ENCODE measurements at places on chromosomes 5 and 9.

DNA sequence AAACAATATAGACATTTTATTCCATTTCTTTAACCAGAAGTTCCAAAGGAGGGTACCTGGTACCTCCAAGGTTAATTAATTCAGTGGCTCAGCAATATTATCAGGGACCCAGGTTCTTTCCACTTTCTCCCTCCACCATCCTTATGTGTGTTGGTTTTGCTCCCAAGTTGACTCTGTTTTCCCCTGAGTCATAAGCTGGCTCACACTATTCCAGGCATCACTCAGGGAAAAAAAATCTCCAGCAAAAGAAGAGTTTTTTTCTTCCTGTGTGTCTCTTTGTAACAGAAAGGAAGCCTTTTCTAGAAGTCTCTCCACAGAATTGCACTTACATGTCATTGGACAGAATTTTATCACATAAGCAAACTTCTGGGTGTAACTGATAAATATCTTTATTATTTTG, 31.2 kb upstream of the GALNT10 start:
- no peak for DNase-seq

- DNase-seq, result no peak
Observed at GRCh38 chr5:141421489-141421855, 621 bp downstream of the PCDHGA11 start.

- no peak for DNase-seq
Observed at GRCh38 chr5:89850513-89850865, 559.1 kb downstream of the CETN3 start.

- no peak for DNase-seq
Observed at GRCh38 chr5:176902102-176902814, 3.1 kb upstream of the HK3 start.

DNA sequence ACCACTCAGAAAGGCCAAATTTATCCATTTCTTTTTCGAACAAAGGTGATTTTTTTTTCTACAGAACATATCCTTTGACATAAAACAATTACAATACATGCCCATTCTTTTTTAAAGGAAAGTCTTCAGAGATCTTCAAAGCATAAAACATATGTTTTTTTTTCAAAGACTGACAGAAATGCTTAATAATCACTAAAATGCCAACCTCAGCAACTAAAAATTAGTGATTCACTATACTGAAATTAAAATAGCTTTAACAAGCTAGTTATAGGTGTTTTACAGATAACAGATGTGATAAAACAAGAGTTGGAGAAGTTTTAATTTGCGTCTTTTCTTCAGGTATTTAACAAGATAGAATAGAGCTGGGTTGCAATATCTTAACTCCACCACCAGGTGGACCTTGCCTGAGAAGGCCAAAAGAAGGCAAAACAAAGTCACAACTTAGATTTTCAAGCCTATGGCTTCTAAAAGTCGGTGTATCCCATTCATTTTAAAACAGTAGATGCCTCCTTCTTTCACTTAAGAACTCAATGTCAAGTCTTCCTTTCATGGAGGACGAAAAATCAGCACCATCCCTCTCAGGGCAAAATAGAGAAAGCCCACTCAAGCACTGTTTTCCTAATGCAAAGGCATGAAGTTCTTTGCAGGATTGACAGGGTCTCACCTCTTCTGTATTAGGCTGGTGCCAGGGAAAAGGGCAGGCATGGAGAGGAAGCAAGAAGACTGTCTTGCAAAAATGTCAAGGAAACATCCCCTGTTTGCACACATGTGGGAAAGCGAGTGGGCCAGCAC, 31.1 kb upstream of the CPLX2 start:
- no peak for DNase-seq

- DNase-seq, result no peak
Observed at GRCh38 chr5:68454766-68455165, 239.2 kb downstream of the PIK3R1 start.

GRCh38 chr9:94593459-94594345, at the start of gene FBP2:
TSS of gene FBP2 (minus strand) at chr9:94593824. CDS start at chr9:94593726, 98 bp downstream.
- DNase-seq, result no peak

DNA sequence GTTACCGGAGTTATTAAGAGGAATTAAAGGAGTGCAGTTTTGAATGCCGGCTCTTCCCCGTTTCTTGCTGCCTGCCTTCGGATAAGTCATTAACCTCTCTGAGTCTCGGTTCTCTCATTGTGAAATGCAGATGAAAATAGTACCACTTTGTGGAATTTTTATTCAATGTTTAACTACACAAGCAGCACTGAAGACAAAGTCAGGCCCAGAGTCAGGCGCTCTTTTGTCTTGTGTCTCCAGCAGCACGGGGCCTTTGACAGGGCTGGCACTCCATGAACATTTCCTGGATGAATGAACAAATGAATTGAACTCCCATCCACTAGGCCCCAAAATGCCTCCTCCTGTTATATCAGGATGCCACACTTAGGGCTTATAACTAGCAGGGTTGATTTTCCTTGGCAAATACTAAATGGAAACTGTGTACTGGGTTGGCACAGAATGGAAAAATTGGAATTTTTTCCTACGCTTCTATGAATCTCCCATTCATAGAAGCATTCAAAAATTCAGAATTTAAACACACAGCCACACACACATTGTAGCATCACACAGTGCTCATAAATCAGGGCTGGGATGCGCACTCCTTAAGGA, 332.8 kb downstream of the MLLT3 start:
- DNase-seq, result no peak

DNA sequence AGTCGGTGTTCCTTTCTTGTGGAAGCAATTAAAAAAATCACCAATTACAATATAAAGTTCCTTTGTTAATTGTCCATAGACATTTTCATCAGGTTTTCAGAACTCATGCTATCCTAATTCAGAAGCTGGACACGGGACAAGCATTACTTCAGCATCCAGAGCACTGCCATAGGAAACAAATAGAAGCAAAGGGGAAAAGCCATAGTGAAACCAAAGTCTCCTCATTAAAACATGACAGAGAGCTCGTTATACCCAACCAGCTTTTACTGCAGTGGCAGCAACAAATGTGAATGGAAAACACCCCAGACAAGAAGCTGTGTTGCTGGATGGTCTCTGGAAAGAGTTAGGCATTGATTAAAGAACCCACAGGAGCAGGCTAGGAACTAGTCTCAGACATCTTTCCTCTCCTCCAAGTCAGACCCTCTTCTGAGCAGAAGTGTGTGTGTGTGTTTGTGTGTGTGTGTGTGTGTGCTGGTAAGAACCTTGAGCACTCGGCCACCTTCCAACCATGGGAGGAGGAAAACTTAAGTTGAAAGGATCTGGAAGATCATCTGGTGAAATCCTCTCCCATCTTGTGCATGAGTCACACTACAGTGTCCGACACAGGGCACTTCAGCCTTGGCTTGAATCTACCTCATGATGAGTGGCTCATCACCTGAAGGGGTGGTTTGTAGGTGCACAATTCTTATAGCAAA, 162.6 kb upstream of the ADAMTS16 start:
- no peak for DNase-seq

GRCh38 chr5:103571730-103572129, 9.1 kb upstream of the NUDT12 start:
- no peak for DNase-seq

- no peak for DNase-seq
Observed at GRCh38 chr5:111830333-111830732, 73.3 kb upstream of the NREP start.

- DNase-seq, result no peak
Observed at GRCh38 chr9:35000535-35001284, 11.2 kb downstream of the DNAJB5 start.

All from psoas muscle (tissue), 8 donors.